ENCODE measurements at places on chromosomes 5 and 9.

DNA sequence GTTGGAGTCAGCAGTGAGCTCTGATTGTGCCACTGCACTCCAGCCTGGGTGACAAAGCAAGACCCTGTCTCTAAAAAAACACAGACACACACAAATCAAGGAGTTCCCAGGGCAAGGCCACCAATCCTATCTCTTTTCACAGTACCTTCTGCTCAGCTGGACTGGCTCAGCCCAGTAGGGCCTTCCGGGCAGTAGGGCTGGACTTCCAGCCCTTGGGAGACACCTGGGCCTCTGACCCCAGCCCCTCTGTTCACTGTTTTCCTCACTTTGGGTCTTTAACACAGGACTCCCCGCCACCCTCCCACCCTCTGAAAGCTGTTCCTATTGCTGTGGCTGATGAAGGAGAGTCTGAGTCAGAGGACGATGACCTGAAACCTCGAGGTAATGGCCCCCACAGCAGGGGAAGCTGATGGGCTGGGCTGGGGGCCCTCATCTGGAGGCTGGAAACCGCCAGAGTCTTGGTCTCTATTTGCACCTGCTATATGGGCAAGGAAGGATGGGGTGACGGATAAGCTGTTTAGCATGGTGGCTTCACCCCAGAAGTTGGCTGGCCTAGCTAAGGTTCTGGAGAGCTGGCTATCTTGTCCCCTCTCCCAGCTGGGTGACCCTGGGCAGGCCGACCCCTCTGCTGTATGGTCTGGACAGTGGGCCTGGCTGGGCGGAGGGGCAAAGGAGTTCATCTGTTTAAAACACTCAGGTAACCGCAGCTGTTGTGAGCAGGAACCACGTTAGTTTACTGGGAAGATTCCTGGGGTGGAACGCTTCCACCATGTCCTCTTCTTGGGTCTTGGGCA is 25.6 kb downstream of the USP20 start:
- DNase-seq = no peak

DNA sequence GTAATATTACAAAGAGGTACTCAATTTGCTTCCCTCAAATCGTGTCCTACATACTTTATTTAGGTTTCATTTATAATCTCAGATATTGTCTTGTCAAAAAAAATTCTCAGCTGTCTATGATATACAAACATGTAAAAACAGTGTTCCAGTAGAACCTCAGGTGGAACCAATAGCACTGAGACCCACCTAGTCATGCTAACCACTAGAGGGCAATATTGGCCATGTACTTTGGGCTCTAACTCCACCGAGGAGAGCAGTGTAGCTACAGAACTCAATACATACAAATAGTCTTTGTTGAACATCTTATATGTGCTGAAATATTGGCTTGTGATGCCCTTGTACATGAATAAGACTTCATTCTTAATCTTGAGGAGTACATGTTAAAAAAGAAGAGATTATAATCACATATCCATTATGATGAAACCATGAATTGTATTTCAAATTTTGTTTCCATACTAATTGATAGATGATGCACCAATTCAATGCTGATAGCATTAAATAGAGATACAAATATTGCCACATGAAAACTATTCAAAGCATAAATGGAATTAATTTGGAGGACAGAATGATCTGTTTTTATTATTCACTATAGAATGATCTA is 71.2 kb upstream of the CNTLN start:
- no peak for DNase-seq

DNA sequence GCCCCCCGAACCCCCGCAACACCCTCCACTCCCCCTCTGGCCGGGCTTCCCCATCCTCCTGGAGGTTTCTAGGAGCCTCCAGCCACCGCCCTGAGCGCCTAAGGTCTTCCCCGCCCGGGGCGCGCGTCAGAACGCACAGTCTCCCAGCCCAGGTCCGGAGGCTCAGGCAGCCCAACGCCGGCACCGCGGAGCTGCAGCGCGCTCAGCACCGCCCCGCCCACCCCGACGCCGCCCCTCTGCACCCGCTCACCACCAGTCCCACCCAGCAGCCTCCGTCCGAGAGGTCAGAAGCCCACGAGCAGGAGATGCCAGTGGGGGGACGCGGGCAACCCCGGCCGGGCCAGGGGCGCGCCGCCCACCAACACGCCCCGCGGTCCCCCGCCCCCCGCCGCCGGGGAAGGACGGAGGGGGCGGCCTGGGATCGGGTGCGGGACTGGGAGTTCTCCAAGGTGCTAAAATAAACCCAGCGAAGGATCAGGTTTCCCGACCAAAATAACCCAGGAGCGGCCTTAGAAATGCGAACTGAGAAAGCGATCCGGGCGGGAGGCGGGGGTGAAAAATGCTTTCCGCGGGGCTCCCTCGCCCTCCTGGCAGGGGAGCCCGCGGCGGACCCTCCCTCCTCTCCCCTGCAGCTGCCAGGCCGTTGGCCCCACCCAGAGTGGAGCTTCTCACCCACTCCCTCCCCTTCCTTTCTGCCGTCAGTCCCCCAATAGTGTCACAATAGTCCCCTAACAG is 6.5 kb upstream of the FAM78A start:
- DNase-seq = no peak

GRCh38 chr5:11985993-11986392 is 81.7 kb upstream of the CTNND2 start:
- no peak for DNase-seq

- DNase-seq = no peak
Measured at GRCh38 chr9:76221423-76221822, 172.8 kb downstream of the RFK start.

DNA sequence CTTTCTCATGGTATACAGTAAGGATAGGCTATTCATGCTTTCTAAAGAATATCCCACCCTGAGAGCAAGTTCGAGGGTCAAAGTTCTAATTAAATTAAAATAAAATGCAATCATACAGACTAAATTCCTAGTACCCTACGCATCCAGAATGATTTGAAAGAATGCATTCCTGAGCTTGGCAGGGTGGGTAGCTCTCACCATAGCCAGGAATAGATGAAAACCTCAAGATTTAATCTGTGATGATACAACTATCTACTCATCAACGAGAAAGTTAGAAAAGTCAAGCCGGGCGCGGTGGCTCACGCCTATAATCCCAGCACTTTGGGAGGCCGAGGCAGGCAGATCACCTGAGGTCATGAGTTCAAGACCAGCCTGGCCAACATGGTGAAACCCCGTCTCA is 32.3 kb downstream of the SERINC5 start:
- no peak for DNase-seq
